ENCODE measurements at places on chromosomes 1 and 21.

DNA sequence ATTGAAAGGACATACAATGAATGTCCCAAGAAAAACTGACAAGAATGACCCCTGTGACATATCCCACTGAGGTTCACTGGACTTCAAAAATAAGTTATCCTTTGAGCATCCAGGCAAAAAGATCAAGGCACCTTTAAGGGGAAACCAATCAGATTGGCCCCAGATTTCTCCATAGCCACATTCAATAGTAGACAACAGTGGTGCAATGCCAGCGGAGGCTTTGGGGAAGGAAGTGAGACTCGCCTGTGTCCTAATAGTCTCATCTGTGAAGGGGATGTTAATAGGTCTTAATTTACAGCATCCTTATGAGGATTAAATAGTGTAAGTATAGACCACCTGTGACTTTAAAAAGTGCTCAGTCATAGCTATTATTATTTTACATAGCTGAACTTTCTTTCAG is 21.5 kb downstream of the RPL5 start:
- no peak for DNase-seq

- DNase-seq, result peak; percentile 33
These were observed 486.9 kb upstream of the USP24 start for GRCh38 chr1:55702064-55702463.

DNA sequence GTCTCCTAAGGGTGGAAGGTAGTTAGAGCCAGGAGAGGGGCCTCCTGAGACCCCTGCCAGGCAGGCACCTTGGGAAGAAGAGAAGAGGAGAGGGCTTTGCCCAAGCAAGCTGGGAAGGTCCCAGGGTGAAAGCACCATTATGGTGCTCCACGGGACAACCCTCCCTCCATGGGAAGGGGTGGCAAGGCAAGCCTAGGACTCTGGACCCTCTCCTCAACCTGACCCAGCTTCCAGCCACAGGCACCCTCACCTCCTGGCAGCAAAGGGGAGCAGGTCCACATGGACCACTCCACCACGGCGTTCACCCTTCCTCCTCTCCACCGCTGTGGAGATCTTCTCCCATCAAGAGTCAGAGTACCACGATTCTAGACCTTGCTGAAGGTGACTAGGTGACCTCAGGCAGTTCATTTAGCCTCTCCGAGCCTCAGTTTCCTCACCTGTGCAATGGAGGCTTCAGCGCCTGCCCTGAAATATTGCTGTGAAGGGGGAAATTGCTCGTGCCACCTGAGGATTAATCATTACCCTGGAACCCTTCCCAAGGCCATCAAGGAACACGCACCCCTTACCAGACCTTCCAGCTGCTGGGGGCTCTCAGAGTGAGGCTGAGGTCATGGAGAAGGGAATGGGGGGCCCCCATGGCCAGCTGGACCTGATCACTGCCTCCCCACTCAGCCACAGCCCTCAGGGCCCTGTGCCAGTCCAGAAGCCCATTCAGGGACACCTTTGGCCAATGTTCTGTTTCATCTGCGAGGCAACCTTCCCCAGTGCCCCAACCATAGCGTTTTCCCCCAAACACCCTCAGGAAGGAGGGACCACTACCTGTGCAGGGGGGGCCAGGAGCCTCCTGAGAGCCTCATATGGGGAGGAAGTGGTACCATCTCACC is 1.6 kb downstream of the RAP1GAP start:
- no peak for DNase-seq

DNA sequence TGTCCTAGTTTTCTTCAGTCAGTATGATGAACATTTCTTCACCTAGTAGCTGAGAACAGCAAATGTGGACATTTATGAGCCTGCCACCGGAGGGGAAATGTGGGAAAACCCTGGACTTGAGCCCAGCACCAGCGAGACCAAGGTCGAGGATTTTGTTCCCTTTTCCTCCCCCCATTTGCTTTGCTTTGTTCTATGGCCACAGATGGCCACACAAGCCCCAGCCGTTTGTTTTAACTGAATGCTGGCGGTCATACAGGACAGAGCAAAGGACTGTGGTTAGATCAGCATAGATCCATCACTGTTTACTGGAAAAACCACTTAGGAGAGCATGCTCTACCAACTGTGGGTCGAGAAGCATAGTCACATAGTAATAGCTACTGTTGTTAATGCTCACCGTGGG is 20.9 kb downstream of the SH2D2A start:
- DNase-seq, result no peak

GRCh38 chr1:167722870-167723251 is 1.1 kb downstream of the MPZL1 start:
- no peak for DNase-seq

DNA sequence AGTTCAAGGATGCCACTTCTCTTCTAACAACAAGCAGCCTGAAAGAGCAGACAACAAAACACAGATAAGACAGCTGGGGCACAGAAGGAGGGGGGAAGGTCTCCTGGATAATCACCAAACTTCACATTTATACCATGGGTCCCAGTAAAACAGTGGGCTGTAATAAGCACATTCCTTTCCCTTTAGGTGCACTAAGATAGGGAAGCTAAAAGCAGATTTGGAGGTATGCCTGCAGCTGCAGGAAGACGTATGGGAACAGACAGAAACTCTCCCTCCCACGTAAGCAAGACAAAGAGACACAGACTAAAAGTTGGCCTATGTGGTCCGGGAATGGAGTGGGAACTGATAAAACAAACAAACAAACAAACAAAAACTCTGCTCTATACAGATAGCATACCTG is 612.1 kb downstream of the MRPL39 start:
- DNase-seq, result no peak

- no peak for DNase-seq
These were observed 119.0 kb downstream of the HIVEP3 start for GRCh38 chr1:41799723-41800122.

- no peak for DNase-seq
These were observed 83.9 kb upstream of the IPO9 start for GRCh38 chr1:201745023-201745422.

GRCh38 chr1:207058878-207059867 is 6.1 kb downstream of the PFKFB2 start:
- no peak for DNase-seq

DNA sequence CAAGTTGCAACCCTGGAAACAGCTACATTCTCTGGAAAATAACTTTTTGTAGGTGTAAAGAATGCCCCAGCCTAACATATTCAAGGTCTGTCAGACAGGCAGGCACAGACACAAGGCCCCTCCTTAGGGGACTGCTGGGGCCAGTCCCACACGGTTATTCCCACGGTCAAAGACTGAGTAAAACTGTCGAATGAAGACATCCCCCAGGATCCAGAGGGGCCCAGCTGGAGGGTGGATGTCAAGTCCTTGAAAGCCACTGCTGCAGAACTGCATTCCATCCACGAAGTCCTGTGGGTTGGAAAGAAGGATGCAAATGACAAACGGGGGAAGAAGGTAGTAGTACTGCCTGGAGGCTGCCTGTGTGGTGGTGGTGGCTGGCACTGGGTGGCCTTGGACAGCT is 6.9 kb upstream of the RAB7B start:
- no peak for DNase-seq

DNA sequence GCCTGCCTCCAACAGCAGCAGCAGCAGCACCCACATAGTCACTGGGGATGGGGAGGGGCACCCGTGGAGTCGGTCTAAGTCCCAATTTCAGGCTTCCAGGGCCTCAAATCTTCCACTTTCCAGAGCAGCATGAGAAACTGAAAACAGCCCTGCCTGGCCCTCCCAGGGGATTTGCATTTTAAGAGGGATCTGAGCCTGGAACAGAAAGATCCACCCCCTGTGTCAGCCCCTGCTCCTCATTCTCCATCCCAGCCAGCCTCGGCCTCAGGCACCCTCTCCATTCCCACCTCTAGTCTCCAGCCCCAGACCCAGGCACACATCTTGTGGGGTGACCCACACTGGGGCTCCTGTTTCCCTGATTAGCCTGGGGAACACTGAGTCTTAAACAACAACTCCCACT is 51.8 kb downstream of the FBXO2 start:
- no peak for DNase-seq

GRCh38 chr1:55076356-55076755 is 37.0 kb downstream of the PCSK9 start:
- DNase-seq, result no peak

DNA sequence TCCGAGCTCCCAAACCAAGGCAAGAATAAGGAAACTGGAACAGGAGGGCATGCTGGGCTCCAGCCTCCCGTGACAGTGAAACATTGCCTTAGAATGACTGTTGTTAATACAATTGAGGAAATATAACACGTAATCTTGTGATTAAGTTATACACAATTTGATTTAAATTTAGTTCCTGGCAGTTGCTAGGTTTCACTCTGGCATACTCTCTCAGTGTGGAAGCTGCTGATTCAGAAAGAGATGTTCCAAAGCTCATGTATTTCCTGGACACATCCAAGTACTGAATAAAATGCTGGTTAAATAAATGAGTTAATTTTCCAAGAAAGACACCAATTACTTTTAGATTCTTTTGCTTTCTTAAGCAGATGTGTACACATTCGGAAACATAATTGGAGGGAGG is 176.1 kb downstream of the GRIK1 start:
- DNase-seq, result no peak

GRCh38 chr21:42855171-42855936 is 24.0 kb downstream of the WDR4 start:
- DNase-seq, result no peak

DNA sequence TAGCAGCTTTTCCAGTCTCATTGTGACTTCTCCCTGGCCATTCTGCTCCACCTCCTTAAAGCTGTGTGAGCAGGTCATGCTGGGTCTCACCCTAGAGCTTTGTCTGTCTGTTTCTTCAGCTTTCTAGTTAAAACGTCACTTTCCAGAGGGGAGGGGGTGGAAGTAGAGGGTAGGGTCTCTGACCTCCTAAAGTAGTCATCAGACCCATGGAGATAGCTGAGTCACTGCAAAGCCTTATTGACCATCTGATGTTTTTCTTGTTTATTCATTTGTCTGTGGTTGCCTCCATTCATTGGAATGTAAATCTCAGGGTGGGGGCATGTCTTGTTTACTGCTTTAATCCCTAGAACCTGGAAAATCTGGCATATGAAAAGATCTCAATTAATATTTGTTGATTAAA is 52.7 kb downstream of the ELF3 start:
- no peak for DNase-seq

DNA sequence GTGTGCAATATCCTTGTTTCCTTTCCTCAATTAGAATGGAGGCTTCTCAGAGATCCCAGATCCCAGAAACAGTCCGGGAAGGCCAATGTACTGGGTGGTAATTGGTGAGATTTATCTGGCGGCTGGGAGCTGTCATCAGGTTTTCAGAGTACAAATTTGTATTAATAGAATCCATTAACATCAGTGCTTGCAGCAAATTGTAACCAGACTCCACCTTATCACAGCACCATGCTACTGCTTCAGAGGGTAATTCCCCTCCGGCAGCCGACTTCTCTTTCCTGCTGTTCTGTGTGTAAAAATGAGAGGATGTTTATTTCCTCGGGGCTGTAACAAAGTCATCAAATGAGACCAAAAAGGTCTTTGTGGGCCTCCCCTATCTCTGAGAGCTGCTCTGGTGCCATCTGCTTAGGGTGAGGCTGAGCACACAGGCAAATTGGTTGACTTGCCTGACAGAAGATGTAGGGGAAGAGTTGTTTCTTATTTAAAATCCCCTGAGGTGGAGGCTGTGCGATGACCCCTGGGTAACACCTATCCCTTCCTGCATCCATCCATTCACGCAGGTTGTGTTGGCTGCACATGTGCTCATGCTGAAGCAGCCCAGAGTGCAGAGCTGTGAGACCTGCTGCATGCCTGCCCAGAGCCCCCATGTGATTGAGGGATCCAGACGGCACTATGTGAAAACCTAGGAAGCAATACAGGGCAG is 19.2 kb downstream of the NFASC start:
- no peak for DNase-seq

- DNase-seq, result no peak
These were observed 87.4 kb downstream of the DMRTB1 start for GRCh38 chr1:53546409-53547155.

- no peak for DNase-seq
These were observed 46.1 kb downstream of the APP start for GRCh38 chr21:26124421-26124833.

DNA sequence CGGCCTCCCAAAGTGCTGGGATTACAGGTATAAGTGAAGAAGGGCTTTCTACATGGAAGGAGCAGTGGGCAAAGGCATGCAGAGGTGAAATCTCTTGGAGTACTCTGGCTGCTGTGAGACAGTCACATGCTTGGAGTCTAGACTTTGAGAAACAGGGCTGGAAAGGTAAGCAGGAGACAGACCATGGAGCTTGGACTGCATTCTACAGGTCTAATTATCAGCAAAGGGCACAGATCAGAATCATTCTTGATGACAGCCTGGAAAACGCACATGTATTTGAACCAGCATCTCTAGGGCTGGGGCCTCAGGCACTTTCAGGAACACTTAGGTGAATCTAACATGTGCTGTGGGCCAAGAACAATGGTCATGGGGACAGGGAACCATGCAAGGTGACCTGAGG is 7.3 kb upstream of the PRELP start:
- no peak for DNase-seq

DNA sequence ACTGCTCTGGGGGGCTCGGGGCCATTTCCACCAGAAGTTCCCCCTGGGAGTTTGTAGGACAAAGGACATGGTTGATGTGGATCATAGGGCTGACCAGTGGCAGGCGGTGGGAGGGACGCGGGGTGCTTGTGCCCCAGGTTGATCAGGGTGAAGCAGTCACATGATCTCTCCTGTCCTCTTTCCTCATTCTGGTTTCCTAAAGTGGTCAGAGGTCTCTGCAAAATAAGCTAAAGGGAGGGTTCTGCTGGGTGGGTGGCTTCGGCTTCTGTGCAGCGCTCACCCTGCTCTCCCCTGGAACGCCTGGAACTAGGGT is 9.2 kb downstream of the PDXK start:
- DNase-seq, result no peak

DNA sequence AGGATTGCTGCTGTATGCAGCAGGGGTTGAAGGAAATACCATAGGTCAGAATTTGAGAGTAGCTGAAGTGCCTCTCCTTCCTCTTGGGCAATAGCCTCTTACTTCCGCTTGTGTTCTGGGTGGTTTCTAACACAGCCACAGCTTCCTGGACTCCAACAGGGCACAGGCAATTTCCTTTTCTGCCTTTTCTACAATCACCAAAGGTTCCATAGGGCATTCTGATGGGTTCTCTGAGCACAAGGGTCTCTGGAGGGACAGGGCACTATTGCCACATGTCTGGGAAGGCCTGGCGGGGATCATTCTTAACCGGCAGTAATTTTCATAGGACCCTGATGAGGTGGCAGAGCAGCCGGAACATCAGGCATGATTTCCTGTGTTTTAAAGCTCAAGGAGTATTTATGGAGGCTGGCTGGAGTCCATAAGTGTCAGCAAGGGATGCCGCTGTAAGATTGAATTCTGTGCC is 5.5 kb upstream of the AGTRAP start:
- DNase-seq, result peak; percentile 17

- no peak for DNase-seq
These were observed 281.0 kb upstream of the DEPDC1 start for GRCh38 chr1:68777851-68778250.

- DNase-seq, result no peak
These were observed 13.9 kb upstream of the LY9 start for GRCh38 chr1:160781914-160782689.
